Activated B cell treated with CpG ODN at 0.5 μM for 24 hours (primary cell): ENCODE measurements at places on chromosomes 3 and 15. TPM values are rescaled to one million over a fixed set of nuclear protein-coding genes. Genes with fewer than 3 reads are reported as not detected.

Gene PLA2G4E
- not detected in 2 replicates for total RNA-seq

DNA sequence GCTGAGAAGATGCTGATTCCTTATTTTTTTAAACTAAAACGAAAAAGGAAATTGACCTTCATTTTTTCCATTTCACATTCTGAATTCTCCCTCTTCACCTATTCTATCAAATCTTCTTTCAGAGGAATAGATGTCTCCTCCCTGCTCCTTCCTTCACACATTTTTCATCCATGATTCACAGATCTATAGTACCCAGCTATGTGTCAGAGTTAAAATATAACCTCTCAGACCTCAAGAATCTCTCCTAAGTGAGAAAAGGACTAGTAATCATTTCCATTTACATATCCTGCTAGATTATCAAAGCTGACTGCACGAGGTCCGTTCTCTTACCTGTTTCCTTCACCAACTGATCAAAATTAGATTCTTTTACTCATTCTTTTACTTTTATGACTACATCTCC, 1297.6 kb upstream of the ALCAM start:
- H3K4me1 ChIP-seq, result no peaks in the 10 kb centered on the region
- H3K4me3 ChIP-seq, result no peak overlapping the region
- no peak overlapping the region for H3K27ac ChIP-seq
- H3K36me3 ChIP-seq, result no peaks in the 10 kb centered on the region

- H3K36me3 ChIP-seq, result no peaks in the 10 kb centered on the region
- H3K4me1 ChIP-seq, result no peaks in the 10 kb centered on the region
- no peak overlapping the region for H3K27ac ChIP-seq
- H3K27me3 ChIP-seq, result no peaks in the 10 kb centered on the region
- H3K4me3 ChIP-seq, result no peak overlapping the region
These were observed 3.6 kb upstream of the CLDN16 start for GRCh38 chr3:190384309-190384756.

GRCh38 chr3:58485801-58486435, 6.0 kb upstream of the KCTD6 start:
- H3K4me1 ChIP-seq, result peaks cover 31% of the 10 kb centered on the region
- H3K27me3 ChIP-seq, result peaks cover 5% of the 10 kb centered on the region
- H3K4me3 ChIP-seq, result no peak overlapping the region
- no peaks in the 10 kb centered on the region for H3K36me3 ChIP-seq
- DNase-seq, result no peak
